ENCODE measurements at places on chromosomes 16 and 17.

DNA sequence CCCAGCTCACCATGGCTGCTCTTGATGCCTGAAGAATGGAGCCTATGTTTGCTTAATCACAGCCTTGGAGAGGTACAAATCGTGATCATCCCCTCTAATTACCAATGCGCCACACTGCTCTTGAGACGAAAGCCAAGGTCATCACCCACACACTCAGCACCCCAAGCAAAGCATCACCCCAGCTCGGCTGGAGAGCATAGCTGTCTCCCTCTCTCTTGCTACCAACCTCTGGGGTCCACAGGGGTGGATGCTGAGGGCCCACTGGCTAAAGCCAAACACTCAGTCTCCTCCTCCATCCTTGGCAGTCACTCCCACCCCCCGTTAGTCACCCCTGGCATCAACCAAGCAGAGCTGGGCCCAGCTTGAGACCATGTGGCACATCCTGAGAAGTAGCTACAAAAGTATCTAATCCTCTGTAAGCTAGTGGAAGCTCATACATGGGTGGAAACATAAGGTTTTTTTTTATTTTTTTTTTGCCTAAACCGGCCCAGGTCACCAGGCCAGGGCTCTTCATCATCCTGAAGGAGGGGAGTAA, 44.8 kb downstream of the PIMREG start:
- DNase-seq: no peak

DNA sequence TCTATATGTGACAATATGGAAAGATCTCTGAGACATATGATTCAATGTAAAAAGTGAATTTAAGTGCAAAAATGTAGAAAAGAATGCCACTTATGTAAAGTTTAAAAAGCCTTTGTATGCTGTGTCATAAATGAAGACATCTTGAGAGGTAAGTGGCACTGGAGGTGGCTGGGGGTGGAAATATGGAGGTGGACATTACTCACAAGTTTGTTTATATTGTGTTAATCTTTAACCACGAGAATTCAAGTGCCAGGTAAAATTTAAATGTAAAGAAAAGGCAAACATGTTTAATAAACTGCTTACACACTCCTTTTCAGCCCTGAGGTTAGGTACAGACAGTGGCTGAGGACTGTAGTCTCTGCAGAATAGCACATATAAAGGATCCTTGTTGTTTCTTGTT, 235.1 kb downstream of the ABCC12 start:
- no peak for DNase-seq

DNA sequence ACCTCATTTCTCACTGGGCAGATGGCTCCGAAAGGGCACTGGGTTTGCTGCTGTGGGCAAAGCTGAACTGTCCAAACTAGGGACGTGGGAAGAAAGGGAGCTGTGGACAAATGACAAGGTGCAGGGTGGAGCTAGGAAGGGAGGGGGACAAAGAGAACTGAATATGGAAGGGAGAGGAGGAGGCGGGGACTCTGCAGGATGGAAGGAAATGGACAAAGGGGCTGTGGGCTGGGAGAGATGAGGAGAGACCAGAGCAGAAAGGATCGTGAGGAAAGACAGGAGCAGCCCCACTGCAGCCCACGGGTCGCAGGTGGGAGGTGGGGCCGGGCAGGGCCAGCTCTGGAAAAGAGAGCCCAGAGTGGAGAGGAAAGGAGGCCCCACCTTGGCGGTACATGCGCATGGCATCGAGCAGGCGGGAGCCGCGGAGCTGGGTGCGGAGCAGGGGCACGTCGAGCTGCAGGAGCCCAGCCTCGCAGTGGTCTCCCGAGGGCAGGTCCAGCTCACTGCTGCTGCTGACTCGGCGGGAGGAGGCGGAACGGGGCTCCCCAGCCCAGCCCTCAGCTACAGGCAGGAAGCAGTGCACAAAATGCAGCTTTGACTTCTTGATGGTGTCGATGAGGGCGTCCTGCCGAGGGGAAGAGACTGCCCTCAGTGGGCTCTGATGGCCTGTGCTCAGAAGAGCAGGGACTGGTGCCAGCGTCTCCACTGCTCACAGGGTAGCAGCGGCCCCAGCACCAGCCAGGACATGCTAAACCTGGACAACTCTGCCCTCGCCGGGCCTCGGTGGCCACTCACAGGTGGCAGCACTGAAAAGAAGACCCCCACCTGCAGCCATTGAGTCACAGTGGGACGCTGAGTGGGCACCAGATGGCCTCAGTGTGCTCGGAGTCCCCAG, 66.8 kb downstream of the PIPOX start:
- DNase-seq: no peak

GRCh38 chr17:38539386-38539785, 66.4 kb downstream of the SRCIN1 start:
- DNase-seq: peak; percentile 57

GRCh38 chr17:14699574-14700185, 398.8 kb downstream of the HS3ST3B1 start:
- no peak for DNase-seq

GRCh38 chr16:64459821-64460220, 662.0 kb downstream of the CDH11 start:
- no peak for DNase-seq

- DNase-seq: no peak
Measured at GRCh38 chr17:9307313-9307998, 268.2 kb downstream of the STX8 start.

GRCh38 chr17:68346448-68346847, 55.2 kb downstream of the ARSG start:
- DNase-seq: no peak

DNA sequence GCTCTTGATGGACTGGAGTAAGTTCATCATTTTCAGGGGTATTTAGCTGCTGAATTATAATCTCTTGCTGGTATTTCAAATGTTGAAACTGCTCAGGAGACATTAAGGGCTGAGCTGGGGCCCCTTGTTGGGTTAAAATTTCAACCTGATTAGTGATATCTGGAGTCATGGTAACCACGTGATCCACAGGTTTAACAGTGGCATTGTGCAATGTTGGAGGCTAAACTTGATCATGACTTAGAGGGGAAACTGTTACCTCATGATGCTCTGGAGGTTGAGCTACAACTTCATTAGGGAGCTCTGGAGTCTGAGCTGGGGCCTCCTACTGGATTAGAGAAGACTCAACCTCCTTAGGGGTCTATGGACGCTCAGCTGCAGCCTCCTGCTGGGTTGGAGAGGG, 17.2 kb upstream of the MPP2 start:
- DNase-seq: no peak

- no peak for DNase-seq
Measured at GRCh38 chr17:4490637-4491061, 8.0 kb upstream of the SPNS2 start.

- no peak for DNase-seq
Measured at GRCh38 chr16:14121142-14121541, 50.0 kb downstream of the MRTFB start.

DNA sequence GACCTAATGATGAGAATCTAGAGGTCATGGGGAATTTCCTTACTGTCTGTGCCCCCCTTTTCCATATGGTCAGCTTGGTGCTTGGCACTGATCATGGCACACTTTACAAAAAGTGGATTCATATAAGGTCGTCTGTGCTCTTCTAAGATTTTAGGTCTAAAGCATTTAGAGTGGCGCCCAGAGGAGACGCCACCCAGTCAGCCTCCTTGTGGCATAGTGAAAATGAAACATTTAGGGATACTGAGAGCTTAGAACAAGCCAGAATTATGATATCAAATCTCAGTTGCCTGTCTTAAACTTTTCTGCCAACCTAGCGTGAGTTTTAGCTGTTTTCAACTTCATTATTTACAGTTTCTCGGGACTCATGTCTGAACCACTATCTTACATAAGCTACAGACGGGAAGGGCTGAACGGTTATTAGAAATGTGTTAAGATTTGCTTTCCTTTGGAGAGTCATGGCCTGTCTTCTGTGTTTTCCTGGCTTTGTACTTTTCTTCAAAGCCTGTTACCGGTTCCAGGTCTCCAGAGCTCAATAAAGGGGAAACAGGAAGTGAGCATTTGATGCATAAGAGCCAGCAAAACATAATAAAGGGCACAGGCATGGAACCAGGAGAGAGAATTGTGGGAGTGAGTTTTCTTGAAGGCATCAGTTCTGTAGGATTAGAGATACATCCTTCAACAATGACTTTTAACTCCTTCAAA, 13.7 kb downstream of the ZNRF1 start:
- DNase-seq: no peak

- DNase-seq: no peak
Measured at GRCh38 chr17:82272495-82273326, 789 bp downstream of the CSNK1D start.

DNA sequence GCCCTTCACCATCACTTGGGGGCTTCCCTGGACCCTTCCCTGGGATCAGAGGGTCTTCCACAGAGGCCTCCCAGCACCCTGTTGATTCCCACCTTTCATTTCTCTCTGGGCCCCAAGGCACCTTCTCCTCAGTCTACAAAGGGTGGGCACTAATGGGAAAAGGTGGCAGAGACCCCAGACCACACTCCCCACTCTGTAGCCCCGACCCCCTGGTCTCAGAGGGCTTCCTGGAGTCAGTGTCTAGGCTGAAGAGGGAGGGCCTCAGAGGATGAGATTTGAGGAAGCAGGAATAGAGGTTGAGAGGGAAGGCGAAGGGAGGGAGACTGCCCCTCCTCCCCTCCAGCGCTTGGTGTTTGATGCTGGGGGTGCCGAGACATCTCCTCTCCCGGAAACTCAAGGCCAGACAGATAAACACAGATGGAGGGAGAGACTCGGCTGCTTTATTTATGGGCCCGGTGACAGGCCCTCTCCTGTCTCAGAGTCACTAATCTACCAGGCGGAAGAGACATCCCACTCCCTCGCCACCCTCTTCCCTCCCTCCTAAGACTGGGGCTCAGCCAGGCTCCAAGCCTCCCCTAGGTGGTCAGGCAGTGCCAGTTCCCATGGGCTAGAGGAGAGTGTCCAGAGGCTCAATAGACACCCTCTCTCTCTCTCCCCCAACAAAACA, 18.5 kb upstream of the SP2 start:
- no peak for DNase-seq

DNA sequence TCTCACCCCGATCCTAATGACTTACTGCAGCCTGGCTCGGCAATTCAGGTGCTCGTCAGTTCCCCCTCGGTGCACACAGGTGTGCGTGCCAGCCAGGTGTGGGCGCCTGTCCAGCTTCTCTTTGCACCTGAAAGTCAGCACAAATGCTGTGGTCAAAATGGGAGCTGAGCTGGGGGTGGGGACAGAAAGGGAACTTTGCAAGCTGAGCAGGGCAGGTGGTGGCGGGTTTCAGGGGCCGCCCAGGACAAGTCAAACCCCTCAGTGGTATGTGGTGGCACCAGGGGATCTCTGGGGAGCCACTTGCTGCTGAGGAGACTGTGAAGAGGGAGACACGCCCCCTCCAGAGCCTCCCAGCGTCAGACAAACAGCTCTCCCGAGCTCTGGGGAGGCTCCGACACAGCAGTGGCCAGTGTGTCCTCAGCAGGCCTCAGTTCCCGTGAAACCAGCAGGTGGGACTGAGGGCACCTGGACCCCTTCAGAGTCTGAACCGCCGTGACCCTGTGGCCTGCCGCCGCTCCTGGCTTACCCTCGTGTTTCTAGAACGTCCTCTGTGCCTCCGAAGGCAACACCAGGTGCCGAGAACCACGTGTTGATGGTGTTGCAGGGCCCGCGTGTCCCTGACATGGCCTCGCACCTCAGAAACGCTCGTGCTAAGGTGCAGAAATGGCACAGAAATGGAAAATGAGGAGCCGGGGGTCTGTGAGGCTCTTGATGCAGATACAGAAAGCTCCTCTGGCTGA, 233.5 kb upstream of the TNRC6C start:
- peak; percentile 86 for DNase-seq

- DNase-seq: no peak
Measured at GRCh38 chr17:2071455-2072281, 16.8 kb downstream of the HIC1 start.

GRCh38 chr16:67736858-67737257, 17.7 kb upstream of the GFOD2 start:
- DNase-seq: no peak

GRCh38 chr16:25553711-25554436, 137.9 kb upstream of the HS3ST4 start:
- no peak for DNase-seq

DNA sequence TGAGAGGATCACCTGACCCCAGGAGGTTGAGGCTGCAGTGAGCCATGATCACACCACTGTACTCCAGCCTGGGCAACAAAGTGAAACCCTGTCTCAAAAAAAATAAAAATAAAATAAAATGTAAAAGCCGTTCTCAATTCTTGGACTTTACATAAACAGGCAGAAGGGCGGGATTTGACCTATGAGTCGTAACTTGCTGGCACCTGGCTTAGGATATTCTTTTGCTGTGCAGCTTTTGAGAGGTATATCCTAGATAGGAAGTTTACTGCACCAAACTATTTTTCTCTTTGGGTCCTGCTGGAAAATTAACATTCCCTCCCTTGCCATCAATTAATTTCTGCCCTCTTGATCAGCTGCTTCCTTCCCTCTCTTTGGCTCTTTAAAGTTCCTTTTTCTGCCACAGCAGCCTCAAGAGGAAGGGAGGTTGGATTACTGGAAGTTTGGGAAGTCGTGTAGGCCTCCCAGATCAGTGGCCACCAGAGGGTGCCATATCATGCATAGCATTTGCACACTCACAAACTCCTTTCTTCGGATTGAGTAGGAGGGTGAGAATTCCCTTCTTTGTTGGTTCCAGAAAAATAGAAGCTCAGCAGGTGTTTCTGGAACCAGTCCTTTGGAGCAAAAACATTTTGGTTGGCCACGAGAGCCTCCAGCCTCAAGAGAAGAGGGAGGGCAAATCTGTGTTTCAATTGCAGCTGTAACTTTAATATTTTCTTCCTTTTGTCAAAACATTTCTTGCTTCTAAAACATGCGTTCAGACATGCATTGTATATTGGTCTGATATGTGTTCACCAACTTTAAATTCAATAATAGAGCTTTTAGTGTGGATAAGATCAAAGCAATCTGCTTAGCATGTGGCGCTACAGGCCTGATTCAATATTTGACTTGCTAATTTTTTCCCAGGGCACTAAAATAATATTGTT, 147.3 kb downstream of the CCDC182 start:
- peak; percentile 72 for DNase-seq

DNA sequence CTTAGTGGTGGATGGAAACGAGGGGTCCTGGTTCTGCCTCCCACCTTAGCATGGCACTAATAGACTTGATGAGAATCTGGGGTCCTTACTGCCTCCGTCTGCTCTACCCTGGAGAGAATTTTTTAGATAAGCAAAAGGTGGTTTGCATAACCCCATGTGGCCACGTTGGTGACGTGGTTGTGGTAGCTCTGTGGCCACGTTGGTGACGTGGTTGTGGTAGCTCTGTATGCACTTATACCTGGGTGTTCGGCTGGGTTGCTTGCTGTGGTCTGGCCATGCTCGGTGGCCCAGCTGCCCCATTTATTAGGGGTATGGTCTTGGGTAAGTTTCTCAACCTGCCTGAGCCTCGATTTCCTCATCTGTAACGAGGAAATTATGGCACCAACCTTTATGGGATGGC, 13.0 kb downstream of the SPIRE2 start:
- DNase-seq: no peak

- no peak for DNase-seq
Measured at GRCh38 chr16:30600215-30600614, 10.0 kb downstream of the ZNF689 start.

- peak; percentile 37 for DNase-seq
Measured at GRCh38 chr17:1484676-1485422, 7.6 kb downstream of the MYO1C start.
